NCI-H1417 (cell line): ENCODE measurements at places on chromosomes 12 and 14.
A peak's percentile ranks its signal among the peaks of the same experiment; 100 is the strongest.

- peak; percentile 89 for DNase-seq
Measured at GRCh38 chr14:24368562-24369252, 723 bp downstream of the NFATC4 start.

GRCh38 chr12:23290627-23291330 is 658.7 kb downstream of the SOX5 start:
- DNase-seq: peak; percentile 72

- DNase-seq: no peak
Measured at GRCh38 chr12:107369006-107369405, 275.7 kb upstream of the CRY1 start.

DNA sequence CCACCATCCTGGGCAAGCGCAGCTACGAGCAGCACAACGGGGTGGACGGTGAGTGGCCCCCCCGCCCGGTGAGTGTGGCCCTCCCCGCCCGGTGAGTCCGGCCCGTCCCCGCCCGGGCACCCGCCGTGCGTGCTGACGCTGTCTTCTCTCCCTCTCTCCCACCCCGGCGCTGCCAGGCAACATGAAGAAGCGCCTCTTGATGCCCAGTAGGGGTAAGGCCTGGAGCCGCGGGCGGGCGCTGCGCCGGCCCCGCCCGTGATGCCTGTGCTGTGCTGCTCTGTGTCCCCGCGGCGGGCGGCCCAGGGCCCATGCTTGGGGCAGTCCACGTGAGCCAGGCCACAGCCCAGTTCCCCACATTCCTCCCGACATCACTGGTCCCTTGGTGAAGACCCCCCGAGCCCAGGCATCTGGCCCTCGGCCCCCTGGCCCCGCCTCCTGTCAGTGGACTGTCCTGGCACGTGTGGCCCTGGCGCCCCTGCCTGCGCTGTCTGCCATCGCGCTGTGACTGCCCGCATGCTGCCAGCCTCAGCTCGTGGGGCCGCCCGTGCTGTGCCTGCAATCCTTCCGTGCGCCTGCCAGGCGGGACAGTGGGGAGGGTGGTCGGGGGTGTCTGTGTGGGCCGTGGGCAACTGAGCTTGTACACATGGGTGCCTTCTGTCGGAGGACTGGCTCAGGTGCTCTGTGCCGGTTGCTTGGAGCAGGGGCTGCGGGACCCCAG is 7.9 kb upstream of the CRIP2 start:
- peak; percentile 90 for DNase-seq

DNA sequence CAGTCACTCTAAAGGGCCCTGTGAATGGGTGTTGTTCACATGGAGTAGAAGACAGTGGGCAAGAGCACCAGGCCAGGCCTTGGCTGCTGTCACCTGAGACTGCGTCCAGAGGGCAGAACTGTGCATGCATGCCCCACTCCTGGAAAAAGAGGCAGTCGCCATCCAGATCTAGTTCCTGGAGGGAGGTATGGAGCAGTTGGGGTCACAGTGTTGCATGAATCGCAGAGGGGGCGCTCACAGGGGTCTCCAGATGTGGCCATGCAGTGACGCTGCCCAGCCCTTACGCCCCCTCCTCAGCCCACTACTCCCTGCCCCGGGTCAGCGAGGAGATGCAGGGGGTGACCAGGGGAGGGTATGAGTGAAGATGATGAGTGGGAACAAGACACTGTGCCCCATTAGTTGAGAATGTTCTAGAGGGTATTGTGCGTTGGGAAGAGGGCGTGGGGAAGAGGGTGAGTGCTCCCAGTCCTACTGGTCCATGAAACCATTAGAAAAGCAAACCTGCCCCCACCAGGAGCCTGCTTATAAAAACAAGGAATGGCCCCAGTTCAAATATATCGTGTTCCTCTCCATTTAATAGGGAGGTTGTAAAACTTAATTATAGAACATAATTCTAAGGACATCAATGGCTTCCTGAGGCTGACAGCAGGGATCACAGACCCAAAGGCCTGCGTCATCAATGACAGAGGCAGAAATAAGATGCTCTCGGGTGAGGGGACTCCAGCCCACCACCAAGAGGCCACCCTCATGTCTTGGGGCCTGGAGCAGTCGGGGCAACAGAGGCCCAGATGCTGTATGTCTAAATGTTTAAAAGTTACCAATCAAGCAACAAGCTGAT is 32.2 kb upstream of the BCL7A start:
- peak; percentile 82 for DNase-seq
